ENCODE measurements at places on chromosomes 2 and 18. TPM values are rescaled to one million over a fixed set of nuclear protein-coding genes. Genes with fewer than 3 reads are reported as not detected.

RAX gene
- not detected for total RNA-seq

PRSS56 gene
- total RNA-seq: not detected

PAX8 gene
- 0.69 TPM for total RNA-seq

UGT1A4 gene
- total RNA-seq: not detected

GRCh38 chr2:154952346-154952980 is 254.0 kb downstream of the KCNJ3 start:
- DNase-seq: no peak

GRCh38 chr2:144493027-144493809 is 26.7 kb downstream of the ZEB2 start:
- DNase-seq: no peak

- DNase-seq: no peak
Measured at GRCh38 chr2:154556146-154556545, 142.3 kb upstream of the KCNJ3 start.

DNA sequence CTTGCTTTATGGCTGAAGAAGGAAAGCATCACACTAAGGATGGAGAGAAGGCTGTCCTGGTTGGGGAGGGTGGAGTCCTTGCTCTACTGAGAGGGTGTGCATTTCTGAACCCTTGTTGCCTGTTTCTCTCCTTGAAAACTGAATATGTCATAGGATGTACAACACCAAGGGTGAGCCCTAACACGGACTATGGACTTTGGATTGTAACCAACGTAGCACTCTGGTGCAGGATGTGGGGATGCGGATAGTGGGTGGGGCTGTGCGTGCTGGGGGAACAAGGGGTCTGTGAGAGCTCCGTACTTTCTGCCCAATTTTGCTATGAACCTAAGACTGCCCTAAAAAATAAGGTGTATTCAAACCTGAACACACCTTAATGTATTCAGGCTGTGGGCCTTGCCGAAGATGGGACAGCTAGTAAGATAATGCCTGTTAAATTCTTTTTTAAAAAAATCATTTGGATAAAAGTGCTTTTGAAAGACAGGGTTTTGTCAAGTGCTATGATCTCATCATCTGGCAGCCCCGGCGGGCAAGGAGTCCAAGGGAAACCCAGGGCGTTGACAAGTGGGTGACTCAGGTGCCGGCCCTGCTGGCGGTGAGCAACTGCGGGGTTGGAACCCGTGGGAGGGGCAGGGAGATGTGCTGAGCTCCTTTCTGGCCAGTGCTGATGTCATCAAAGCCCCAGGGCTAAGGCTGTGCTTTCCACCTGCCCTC is 54.0 kb downstream of the GATA6 start:
- peak; percentile 98 for DNase-seq

GRCh38 chr2:10659898-10660568 is 29.7 kb downstream of the NOL10 start:
- DNase-seq: peak; percentile 77

- peak; percentile 36 for DNase-seq
Measured at GRCh38 chr18:6757931-6758330, 28.4 kb downstream of the ARHGAP28 start.

- no peak for DNase-seq
Measured at GRCh38 chr18:6411382-6411781, 3.3 kb downstream of the L3MBTL4 start.

GRCh38 chr18:56019908-56020307 is 431.9 kb upstream of the TCF4 start:
- DNase-seq: no peak

Data from MG63 (cell line).